ENCODE measurements at places on chromosomes 3 and 15.

DNA sequence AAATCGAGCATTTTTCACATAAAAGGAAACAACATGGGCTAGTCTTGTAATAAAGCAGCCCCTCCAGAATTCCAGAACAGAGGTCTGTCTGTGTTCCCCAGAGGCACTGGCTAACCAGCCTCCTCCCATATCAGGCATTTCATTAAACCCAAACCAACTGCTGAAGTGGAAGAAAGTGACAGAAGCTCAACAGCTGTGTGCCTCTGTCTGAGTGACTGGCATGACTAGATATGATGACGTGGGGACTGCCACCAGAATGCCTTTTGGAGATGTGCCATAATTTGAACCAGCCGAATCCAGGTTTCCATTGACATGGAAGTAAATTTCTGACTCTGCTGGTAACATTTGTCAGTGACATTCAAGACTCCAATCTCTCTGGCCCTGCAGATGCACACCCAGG lies 8.7 kb downstream of the LIMD1 start:
- DNase-seq = no peak

GRCh38 chr3:142853270-142854168 lies 35.4 kb downstream of the PCOLCE2 start:
- DNase-seq = peak; percentile 71

DNA sequence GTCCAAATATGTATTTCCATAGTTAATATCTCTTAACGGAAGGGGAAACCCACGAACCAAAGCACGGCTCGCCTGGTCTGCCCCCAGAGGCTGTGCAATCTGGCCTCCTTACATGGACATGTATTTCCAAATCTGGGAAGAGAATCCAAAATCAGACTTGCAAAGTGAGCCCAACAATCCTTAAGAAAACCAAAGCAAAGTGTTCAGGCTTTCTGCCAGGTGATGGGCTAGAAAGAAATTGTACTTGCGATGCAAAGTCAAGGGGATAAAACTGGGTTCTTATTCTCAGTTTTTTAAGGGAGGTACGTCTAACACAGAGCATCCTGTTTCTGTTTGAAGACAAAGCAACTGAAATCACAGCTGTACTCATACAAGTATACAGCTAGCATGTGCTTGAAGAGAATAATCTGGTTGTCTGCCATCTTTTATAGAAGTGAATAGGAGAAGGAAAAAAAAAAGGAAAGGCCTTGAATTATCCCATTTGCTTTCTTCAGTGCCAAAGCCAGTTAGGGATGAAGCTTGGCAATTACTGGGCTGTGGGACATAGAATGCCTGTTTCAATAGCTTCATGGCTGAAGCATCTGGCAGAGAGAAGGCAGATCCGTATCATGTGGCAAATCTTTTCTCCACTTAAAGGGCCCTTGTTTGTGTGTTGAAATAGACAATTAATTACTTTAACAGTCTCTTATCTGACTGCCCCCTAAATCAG lies 48.4 kb downstream of the LRIG1 start:
- DNase-seq = peak; percentile 27

GRCh38 chr3:192563417-192563816 lies 163.9 kb downstream of the FGF12 start:
- DNase-seq = no peak

DNA sequence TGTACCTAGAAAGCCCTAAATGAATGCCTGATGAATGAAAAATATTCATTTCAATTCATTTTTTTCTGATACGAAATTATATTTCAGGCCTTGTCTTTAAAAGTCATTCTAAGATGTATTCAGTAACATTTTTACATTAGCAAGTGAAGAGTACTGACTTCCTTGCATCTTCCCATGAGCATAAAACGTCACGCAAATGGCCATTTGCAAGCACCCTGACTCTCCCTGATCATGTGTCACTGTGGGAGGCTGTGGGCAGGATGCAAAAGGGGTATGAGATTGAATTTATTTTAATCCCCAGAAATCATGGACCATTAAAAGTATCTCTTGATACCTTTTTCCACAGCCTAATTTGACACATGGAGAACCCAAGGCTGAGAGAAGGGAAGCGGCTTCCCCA lies 105.0 kb downstream of the BDH1 start:
- no peak for DNase-seq

GRCh38 chr15:69784798-69785566 lies 312.7 kb downstream of the TLE3 start:
- peak; percentile 79 for DNase-seq

GRCh38 chr15:56325186-56325585 lies 40.0 kb upstream of the TEX9 start:
- DNase-seq = peak; percentile 28

DNA sequence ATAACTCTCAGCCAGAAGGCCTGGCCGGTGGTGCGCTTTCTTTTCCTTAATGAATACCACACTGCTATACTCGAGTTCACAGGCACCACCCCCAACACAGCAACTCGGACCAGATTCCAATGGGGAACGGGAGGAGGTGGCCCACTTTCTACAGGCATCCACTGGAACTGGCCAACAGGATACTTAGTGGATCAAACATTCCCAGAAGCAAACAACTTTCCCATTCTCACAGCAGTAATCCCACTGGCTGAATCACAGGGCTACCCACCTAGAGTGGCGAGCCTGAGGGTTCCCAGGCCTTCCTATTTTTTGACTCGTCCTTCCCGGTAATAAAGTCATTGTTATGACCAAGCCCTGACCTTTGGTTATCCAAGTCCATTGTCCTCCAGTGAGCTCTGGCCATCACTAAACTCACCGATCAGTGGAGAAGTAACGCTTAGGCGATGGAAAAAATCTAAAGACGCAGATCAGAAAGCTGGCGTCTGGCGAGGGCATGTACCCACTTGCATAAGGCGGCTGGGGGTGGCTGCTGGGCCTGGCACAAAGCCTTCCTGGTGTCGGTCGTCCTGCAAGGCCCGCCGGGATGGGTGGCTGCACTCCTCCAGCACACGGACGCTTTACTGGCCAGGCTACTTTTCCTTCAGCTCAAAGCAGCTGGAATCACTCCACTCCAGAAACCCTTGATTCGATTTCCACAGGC lies 1.2 kb downstream of the EOGT start:
- peak; percentile 73 for DNase-seq

GRCh38 chr15:96028620-96029019 lies 301.9 kb upstream of the NR2F2 start:
- no peak for DNase-seq

- DNase-seq = peak; percentile 4
These were observed 41.6 kb downstream of the PARP15 start for GRCh38 chr3:122619040-122619439.

- no peak for DNase-seq
These were observed 216.0 kb downstream of the SNRPN start for GRCh38 chr15:25170781-25171110.

DNA sequence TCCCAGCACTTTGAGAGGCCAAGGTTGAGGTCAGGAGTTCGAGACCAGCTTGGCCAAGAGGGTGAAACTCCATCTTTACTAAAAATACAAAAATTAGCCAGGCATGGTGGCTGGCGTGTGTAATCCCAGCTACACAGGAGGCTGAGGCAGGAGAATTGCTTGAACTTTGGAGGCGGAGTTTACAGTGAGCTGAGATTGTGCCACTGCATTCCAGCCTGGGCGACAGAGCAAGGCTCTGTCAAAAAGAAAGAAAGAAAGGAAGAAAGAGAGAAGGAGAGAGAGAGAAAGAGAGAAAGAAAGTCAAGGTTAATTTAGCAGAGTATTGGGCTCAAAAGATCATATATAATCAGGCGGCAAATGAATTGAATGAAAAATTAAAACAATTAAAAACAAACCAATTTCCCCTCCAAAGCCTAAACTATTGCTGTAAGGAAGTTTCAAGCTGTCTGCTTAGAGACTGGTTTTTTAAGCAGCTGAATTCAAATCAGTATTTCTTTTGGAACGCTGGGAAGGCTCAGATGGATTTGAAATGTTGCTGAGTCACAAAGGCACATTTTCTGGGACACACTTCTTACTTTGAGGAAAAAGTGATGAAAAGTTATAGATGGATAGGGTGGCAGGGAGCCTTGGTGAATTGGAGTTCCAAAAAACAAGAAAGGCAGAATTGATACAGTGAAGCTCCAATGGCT lies 81.3 kb upstream of the BHLHE40 start:
- DNase-seq = peak; percentile 47

DNA sequence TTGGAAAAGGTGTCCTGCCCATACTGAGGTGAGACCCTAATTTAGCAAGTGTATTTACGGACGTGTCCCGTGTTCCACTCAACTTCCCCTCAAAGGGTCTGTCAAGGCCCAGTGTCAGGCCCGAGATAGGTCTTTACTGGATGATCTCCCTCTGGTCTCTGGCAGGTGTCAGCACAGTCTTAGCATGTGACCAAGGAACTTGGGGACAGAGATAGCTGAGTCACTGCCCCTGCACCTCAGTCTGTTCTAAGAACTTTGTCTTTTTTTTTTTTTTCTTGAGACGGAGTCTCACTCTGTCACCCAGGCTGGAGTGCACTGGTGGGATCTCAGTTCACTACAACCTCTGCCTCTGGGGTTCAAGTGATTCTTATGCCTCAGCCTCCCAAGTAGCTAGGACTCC lies 32.1 kb upstream of the ALPK3 start:
- DNase-seq = no peak

DNA sequence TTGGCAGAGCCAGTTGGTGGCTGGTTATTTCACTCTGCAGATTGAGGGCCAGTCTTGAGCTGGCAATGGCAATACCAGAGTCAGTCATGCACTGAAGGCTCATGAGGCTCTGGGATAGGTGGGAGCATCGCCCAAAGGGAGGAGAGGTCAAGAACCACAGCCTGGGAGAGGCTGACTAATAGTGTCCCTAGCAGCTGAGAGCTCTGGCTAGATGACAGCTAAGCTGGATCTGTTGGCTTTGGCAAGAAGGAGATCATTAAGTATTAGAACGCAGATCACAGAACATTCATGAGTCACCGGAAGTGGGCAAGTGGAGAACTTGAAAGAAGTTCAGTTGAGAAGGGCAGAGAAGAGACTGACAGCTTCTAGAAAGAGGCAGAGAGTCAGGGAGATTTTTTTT lies 521.1 kb downstream of the NR2F2 start:
- DNase-seq = no peak

- DNase-seq = peak; percentile 23
These were observed at the start of gene NRROS for GRCh38 chr3:196639483-196640296. NRROS (plus strand) TSS chr3:196639694; CDS start chr3:196654540, 14,846 bp downstream.

DNA sequence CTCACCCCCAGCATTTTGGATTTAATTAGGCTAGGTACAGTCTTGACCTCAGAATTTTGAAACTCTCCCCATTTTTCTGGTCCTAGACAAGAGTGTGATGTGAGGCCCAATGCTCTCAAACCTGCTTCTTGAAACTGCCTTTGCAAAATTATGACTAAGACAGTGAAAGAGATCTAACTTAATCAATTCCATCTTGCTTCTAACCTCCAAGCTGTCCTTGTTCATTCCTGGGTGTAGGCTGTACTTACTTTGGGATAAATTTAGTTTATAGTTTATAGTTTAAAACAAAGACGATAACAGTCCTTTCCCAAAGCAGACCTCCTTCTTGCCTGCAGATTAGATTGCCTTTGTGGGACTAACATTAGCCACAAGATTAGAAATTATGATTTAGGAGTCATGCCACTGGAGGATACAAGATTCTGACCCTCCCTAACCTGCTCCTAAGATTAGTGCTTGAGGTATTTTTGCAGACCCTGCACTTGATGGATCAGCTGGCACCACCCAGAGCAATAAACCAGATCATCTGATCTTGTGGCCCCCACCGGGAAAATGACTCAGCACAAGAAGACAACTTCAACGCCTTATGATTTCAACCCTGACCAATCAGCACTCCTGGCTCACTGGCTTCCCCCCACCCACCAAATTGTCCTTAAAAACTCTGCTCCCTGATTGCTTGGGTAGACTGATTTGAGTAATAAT lies 59.6 kb downstream of the CD200R1L start:
- DNase-seq = peak; percentile 68

GRCh38 chr15:65927545-65927944 lies 58.3 kb downstream of the RAB11A start:
- no peak for DNase-seq

DNA sequence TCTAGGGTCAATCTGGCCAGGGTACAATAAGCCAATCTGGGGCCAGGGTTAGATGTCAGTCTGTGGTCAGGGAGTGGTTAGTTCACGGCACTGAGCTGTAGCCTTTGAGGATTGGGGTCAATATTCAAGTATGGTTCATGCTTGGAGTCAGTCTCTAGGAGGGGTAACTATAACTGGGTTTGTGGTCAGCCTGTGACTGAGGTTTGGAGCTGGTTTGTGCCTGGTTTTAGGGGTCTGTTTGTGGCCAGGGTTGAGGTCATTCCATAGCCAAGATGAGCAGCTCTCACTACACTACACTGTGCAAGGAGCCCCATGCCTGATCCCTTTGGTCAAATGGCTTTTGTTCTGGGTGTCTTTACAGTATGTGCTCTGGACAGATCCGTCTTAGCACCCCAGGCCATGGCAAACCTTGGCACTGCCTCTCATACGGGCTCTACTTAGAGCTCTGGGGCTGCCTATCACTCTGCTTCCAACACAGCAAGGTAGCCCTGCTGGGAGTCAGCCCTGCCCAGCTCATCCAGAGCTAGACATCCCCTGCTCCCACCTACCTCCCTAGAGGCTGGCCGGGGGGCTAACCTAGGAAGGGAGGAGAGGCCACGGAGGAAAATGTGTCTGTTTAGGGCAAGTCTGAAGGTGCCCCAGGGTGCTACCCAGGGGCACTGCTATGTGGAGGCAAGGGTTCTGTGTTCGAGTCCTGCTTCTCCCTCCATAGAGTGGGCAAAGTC lies 63.3 kb upstream of the CORO2B start:
- no peak for DNase-seq

- no peak for DNase-seq
These were observed 10.5 kb upstream of the BLM start for GRCh38 chr15:90706394-90707327.

DNA sequence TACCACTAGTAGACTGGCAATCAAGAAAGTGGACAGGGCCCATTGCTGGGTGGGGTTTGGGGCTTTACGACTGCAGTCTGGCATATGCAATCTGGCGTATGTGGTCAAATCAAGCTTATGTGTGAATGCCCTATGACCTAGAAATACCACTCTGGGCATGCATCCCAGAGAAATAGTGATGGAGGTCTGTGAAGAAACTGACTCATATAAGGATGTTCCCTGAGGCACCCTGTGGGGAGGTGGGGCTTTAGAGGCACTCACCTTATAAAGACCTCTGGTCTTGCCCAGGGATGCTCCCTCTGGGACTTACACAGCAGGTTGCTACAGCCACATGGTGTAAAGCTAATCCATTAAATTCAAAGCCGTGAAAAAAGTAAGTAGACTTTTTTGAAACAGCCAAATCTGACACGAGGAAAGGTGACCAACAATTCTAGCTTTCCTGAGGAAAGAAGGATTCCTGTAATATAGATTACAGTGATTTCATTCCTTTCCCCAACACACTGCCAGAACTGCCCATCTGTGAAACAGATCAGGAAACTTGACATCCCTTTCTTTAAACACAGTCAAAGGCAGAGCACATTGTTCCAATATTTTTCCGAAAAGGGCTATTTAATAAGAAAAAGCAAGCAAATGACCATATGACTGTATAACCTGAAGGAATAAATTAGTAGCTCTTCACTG lies 13.6 kb downstream of the RARRES1 start:
- DNase-seq = peak; percentile 88

GRCh38 chr3:159711560-159712333 lies 276.9 kb upstream of the IL12A start:
- peak; percentile 95 for DNase-seq

- DNase-seq = no peak
These were observed 162.7 kb upstream of the LYSMD4 start for GRCh38 chr15:99895956-99896311.

All from fibroblast of skin of abdomen (primary cell).